ENCODE measurements at places on chromosomes 2 and 18.

GRCh38 chr2:175877845-175878544 is 124.1 kb downstream of the LNPK start:
- no peak for DNase-seq

DNA sequence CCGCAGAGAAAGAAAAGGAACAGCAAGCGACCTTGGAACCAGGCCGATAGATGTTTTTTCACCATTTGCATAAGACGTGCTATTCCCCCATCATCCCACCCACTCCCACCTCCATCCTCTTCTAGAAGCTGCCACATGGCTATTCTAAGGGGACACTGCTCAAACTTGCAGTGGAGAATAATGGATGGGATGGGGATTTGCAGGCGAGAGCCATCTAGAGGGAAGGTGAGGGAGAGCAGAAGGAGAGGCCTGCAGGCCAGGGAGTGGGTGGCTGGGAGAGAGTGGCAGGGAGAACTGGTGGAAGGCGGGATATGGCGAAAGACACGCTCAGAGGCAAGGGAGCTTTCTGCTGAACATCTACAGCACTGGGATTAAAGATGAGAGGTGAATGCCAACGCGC is 84.9 kb downstream of the MAPK4 start:
- DNase-seq, result peak; percentile 11

GRCh38 chr2:190635781-190636180 is 13.1 kb upstream of the NAB1 start:
- no peak for DNase-seq

DNA sequence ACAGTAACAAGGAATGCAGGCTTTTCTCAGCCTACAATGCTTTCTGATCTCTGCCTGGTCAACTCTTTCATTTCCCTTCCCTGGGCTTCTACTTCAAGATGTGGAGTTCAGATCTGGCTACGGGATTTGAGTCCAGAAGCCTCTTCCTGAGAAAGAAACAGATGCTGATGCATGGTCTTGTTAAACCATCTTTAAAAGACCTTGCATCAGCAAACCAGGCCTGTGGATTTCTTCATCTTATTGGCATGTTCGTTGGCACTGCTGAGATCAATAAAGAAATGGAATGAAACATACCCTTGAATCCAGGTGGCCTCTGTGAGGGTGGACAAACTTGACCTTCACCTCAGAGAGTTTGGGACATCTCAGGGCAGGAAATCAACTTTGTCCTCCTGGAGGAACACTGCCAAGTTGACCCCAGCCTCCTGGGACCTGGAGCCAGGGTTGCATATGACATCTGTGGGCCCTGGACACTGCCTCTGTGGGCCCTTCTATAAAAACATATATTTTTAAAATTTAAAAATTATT is 21.4 kb downstream of the IGFBP2 start:
- DNase-seq, result no peak

Data from NCI-H1092 treated with DMSO at 0.1 percent for 48 hours (cell line).